ENCODE measurements at places on chromosomes 7 and 10.
A peak's percentile ranks its signal among the peaks of the same experiment; 100 is the strongest.

DNA sequence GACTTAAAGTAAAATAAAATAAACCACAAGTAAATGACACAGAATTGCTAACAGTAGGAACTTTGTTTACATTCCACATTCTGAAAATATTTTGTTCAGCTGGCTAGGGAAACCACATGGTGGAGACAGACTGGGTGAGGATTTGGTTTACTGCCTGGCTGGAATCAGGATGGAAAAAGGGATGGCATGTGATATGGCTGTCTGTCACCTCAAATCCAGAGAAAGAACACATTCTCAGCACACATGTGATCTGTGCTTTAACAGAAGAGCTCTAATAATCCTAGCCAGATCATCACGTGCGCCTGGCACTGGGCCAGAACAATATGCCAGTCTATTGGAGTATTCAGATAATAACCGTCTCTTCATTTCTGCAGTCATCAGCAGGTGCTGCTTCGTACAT is 90.9 kb upstream of the PIP4K2A start:
- no peak for DNase-seq

- DNase-seq = no peak
These were observed 877.6 kb downstream of the LRMDA start for GRCh38 chr10:76309070-76309469.

DNA sequence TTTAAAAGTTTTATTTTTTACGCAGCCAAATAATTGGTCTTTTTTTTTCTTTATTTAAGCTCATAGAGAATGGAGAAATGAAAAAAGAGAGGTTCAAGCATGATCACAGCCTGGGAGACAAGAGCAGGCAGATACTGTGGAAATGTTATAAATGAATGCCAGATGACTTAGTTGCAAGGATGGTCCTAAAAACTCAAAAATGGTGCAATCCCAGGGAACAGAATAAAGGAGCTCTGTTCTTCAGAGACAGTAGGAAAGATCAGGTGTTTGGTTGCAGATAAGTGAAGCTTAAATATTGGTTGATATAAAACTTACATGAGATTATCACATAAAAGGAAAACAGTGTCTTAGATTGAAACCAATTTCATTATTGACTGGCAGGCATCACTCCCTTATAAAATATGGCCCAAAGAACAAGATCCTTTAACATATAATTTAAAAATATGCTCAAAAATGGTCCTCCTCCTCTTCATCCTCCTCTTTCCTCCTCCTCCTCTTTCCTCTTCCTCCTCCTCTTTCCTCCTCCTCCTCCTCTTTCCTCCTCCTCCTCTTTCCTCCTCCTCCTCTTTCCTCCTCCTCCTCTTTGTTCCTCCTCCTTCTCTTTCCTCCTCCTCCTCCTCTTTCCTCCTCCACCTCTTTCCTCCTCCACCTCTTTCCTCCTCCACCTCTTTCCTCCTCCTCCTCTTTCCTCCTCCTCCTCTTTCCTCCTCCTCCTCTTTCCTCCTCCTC is 18.6 kb downstream of the GNAT3 start:
- DNase-seq = no peak

GRCh38 chr7:95097291-95097690 is 189.9 kb downstream of the PPP1R9A start:
- no peak for DNase-seq

DNA sequence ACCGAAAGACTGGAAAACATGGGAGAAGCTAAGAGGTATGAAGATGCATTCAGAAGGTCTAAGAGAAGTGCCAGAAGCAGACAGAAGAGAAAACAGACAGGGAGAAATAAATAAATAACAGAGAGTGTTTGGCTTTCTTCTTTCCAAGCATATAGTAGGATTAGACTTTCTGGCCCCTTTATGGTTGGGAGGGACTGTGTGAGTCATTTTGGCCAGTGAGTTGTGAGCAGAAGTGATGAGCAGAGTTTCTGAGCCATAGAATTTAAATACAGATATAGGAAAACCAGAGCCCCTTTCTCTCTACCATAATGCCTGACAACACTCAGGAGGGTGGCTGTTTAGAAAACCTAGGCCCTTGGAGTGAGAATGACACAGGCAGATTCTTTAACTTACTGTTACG is 171.0 kb downstream of the PPP1R17 start:
- no peak for DNase-seq

DNA sequence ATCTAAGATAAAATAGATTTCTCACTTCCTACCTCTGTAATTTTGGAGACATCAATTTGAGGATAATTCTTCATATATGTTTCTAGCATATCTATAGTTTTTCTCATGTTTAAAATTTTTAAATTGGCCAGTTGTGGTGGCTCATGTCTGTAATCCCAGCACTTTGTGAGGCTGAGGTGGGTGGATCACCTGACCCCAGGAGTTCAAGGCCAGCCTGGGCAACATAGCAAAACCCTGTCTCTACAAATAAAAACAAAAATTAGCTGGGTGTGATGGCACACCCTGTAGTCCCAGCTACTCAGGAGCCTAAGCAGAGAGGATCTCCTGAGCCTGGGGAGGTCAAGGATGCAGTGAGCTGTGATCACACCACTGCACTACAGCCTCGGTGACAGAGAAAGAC is 4.9 kb downstream of the ACBD5 start:
- no peak for DNase-seq

- DNase-seq = no peak
These were observed 12.0 kb downstream of the ZSCAN25 start for GRCh38 chr7:99628471-99629465.

GRCh38 chr7:75756991-75757676 is 14.9 kb downstream of the CCL26 start:
- no peak for DNase-seq

- DNase-seq = no peak
These were observed 193.4 kb upstream of the ZMIZ1 start for GRCh38 chr10:78875331-78875877.

- DNase-seq = no peak
These were observed 86.7 kb downstream of the ARHGAP22 start for GRCh38 chr10:48517911-48518811.

DNA sequence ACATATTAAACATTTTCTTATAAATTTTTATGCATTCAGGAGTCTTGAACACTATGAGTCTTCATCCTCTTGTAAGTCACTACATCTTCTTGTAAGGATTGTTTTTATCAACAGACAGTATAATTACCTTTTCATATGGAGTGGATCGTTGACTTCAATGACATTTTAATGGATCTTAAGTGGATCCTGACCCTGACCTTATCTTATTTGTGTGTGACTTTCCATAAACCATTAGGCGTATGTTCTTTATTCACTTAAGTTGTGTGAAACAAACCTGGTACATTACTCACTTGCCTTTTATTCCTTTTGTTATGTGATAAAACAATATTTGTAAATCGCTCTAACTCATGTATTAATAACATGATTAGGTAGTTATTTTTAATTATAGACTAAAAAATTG is 18.5 kb upstream of the SEMA3C start:
- no peak for DNase-seq

DNA sequence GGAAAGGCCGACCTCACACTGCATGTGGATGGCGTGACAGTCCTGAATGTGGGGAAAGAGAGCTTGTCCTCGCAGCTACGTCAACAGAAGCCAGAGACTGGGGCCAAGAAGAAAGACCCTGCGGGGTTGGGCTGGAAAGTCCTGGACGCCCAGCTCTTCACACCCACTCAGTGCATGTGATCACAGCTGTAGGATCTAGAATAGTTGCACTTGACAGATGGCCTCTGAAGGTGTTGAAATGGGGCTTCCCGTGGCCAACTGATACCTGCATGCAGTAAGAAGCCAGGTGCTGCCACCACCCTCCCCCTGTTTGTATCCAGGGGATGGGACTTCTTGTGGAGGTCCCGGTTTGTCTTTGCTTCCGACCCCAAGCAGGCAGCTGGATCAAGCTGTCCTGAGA is 34.1 kb upstream of the OCM2 start:
- DNase-seq = no peak

GRCh38 chr7:137337902-137338301 is 5.6 kb downstream of the PTN start:
- no peak for DNase-seq

DNA sequence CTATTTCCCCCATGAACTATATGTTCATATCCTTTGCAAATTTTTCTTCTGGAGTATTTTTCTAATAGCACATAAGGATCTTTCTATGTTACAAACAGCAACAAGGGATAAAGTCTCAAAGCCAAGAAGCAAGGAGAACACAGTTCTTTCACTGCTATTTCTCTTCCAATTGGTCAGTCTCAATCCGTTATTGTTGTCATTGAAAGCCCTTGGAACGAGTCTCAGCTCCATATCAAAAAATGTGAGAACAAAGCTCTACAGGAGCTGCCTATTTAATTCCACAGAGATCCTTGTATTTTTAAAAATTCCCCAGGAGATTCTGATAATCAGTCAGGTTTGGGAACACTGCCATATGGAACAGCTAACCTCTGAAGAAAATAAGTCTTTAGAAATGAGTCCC is 15.7 kb downstream of the SLC35B4 start:
- no peak for DNase-seq

DNA sequence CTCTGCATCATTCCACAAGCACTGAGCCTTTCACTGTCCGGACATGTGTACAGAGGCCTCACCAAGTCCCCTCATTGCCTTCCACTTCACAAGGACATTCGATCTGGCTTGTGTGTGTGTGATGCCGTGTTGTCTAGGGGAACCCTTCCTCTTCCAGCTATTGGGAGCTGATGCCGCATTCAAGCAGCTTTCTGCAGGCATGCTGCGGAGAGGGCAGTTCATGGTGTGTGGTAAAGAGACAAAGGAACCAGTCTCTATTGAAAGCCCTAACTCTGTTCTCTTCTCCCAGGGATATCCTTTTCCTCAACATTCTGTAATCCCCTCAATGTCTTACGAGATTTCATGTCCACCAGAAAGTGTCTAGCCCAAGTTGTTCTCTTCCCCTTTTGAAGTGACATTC is 141.6 kb downstream of the ALOX5 start:
- no peak for DNase-seq

DNA sequence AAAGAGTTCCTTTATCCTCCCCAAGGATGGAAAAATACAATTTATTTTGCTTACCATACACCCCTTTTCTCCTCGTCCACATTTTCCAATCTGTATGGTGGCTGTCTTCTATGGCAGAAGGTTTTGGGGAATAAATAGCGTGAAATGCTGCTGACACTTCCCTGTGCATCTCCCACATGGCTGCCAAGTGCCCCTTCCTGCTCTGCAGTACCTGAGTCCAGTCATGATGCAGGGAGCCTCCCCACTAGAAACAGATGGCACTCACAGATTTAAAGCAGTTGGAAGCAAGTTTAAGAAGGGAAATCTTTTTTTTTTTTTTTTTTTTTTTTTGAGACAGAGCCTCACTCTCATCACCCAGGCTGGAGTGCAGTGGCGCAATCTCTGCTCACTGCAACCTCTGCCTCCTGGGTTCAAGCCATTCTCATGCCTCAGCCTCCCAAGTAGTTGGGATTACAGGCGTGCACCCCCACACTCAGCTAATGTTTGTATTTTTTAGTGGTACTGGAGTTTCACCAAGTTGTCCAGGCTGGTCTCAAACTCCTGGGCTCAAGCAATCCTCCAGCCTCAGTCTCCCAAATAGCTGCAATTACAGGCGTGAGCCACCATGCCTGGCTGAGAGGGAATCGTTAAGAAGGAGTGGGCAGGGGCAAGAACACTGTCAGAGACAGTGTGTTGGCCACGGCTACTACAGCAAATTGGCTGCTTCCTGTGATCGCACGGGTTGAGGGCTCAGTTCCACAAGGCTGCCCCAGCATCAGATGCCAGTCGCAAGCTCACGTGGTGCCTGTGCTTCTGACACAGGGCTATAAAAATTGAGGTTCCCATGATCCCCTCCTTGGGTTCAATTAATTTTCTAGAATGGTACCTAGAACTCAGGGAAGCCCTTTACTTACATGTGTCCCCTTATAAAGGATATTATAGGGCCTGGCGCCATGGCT is 5.3 kb upstream of the PILRA start:
- DNase-seq = no peak

DNA sequence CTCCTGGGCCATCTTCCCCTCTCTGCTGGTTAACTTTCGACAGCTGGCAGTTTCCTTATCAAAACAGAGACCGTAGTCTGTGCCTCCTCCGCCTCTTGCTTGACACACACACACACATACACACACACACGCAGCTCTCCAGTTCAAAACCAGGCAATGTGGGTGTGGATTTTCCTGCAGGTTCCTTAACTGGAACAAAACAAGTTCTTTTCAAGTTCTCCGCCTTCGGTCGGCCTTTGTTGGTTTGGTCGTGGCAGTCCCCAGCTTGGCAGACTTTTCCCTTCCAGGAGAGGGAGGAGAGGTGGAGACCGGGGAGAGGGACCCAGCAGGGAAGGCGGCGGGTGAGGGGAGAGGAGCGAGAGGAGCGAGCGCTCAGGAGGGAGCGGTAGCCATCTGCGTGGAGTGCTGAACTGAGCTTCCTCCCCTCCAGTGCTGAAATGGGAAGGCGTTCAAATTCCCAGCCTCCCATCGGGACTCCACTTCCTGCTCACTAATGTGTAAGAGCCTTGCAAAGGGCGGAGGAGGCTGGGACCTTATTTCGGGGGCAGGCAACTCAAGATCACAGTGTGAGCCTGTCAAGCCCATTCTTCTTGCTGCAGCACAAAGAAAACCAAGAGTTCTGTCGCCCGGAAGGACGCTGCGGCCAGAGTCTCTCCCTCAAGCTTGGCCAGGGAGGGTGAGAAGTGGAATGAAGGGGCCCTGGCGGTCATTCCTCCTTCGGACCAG is 120.6 kb downstream of the PRPF18 start:
- peak; percentile 7 for DNase-seq

DNA sequence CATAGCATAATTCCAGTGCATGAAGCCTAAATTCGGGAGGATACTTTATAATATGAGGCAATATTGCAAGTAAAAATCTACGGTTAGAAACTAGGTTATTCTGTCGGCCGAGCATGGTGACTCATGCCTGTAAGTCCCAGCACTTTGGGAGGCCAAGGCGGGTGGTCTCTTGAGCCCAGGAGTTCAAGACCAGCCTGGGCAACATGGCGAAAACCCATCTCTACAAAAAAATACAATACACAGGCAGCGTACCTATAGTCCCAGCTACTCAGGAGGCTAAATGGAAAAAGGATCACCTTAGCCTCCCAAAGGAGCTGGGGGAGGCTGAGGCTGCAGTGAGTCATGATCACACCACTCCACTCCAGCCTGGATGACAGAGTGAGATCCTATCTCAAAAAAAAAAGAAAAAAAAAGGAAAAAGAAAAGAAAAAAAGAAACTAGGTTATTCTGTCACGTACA is 14.2 kb downstream of the SKAP2 start:
- no peak for DNase-seq

DNA sequence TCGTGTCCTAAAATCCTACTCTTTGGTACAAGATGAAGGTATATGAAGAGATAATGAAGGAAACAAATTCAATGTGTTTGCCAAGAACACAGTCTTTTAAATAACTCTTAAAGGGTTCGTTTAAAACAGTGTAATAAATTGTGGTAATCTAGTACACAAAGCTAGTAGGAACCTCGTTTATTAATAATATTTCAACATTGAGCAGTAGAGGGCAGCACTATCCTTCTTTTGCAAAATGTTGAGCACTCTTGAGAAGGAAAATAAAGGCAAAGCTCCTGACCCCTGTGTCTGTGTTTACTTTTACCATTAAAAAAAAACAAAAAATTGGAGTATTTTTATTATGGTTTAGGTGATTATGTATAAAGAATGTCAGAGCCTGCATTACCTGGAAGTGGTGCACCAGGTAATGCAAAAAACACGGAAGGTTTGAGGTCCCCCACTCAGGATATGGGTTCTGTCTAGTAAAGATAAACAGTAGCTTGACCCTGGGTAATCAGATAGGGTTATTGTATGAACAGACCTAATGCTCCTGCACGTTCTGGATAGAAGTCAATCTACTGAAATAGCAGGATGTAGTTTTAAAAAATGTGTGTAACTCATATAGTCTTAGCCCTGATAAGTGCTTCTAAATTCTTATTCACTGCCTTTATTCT is 5.7 kb upstream of the GOT1 start:
- DNase-seq = no peak

- DNase-seq = no peak
These were observed 85.2 kb downstream of the ARHGAP22 start for GRCh38 chr10:48519481-48520183.

Measured in stimulated activated CD4-positive, alpha-beta T cell treated with anti-CD3 and anti-CD28 coated beads, Interleukin-12 subunit alpha, Interleukin-12 subunit beta, amount 100 ng/mL, for 4 hours (primary cell).